Inflammatory macrophage treated with lipopolysaccharide for 4 hours (primary cell): ENCODE measurements at places on chromosomes 2 and 18.
A peak's percentile ranks its signal among the peaks of the same experiment; 100 is the strongest.

- peak; percentile 69 for DNase-seq
Measured at GRCh38 chr2:63861220-63861822, 19.6 kb downstream of the UGP2 start.

- DNase-seq = no peak
Measured at GRCh38 chr18:59208602-59209125, 11.3 kb upstream of the GRP start.

- DNase-seq = no peak
Measured at GRCh38 chr2:20398956-20399567, 47.8 kb upstream of the RHOB start.

DNA sequence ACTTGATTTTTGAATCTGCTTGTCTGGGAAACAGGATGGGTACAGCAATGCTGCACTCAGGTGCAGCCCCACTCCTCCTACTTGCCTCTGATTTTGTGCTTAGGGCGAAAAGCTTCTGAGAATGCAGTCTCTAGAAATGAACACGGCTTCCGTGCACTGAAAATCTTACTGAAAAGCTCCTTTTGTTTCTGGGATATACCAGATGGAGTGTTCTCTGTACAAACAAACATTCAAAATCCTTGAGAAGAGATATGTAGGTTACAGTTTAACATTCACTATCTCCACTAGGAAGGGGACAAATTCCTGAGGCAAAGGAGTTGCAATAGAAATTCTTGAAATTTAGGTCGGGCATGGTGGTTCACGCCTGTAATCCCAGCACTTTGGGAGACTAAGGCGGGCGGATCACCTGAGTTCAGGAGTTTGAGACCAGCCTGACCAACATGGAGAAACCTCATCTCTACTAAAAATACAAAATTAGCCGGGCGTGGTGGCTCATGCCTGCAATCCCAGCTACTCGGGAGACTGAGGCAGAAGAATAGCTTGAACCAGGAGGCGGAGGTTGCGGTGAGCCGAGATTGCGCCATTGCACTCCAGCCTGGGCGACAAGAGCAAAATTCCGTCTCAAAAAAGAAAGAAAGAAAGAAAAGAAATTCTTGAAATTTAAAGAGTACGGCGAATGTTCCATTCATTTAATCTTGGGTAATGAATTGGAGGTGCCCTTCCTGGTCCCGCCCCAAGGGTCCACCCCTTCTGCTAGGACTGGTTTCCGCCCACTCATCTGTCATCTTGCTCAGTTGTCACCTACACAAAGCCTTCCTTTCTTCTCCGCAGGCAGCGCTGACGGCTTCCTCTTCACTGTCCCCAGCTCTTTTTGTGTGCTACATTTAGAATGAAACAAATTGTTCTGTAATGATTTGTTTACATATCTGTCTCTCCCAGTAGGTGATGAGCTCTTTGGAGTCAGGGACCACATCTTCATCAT is 92.4 kb downstream of the SOCS6 start:
- peak; percentile 60 for DNase-seq

GRCh38 chr18:13237641-13238040 is 19.1 kb downstream of the LDLRAD4 start:
- DNase-seq = no peak

- DNase-seq = no peak
Measured at GRCh38 chr2:236319036-236319435, 54.8 kb upstream of the ASB18 start.

- peak; percentile 57 for DNase-seq
Measured at GRCh38 chr2:174753038-174753633, 11.1 kb downstream of the CHRNA1 start.

DNA sequence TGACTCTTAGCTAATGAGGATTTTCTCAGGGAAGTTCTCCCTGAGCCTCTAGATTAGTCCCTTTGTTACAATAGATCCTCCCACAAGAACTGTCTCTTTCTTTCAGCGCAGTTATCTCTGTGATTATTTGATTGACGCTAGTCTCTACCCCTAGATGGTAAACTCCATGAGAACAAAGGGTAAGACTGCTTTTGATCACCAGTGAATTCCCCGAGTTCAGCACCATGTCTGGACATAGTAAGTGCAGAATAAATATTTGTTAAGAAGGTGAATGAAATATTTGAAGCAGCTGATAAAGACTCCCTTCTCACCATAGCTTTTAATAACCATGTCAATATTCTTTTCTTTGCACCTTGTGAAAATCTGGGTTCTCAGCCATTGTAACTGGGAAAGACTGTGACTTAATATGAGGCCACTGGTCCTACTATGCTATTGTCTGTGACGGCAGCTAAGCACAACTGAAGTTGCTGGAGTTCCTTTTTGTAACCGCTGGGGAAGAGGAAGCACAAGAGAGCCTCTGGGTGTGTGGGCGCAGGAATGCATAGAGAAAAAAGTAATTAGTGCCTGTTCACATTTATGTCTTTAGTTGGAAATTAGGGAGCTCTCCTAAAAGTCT is 214.7 kb downstream of the TGIF1 start:
- DNase-seq = peak; percentile 91

DNA sequence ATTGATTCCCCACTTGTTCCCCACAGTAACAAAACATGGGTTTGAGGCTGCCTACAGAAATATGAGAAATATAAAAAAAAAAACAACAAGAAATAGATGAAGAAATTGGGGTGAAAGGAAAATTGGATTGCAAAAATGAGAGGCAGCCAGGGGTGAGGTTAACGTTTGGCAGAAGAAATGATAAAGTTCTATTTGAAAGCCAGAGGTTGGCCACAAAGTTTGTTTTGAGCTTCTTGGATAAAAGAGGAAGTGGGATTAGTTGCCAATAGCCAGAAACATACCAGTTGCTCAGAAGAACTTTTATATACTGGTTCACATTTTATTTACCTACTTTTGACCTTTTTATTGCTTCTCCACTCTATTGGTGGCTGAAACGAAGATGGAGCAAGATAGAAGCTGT is 67.5 kb downstream of the FASTKD2 start:
- peak; percentile 10 for DNase-seq

- peak; percentile 96 for DNase-seq
Measured at GRCh38 chr2:74849228-74849892, 15.4 kb downstream of the HK2 start.

DNA sequence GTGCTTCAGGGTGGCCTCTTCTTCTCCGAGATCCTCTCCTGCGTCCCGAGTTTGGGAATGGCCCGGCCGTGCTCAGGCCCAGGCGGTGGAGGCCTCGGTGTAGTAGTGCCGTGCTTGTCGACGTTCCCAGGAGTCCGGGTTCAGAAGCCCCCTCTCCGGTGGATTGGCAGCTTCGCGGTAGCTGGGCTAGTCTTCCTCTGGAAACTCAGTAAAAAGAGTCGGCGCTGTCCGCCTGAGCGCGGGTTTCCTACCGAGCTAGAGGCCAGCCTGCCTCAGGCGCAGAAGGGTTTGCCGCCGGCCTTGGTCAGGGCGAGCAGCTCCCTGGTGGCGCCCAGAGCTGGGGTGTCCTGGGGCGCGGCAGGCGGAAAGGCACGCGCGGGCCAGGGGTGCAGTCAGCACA is 3.2 kb downstream of the RALBP1 start:
- DNase-seq = no peak

DNA sequence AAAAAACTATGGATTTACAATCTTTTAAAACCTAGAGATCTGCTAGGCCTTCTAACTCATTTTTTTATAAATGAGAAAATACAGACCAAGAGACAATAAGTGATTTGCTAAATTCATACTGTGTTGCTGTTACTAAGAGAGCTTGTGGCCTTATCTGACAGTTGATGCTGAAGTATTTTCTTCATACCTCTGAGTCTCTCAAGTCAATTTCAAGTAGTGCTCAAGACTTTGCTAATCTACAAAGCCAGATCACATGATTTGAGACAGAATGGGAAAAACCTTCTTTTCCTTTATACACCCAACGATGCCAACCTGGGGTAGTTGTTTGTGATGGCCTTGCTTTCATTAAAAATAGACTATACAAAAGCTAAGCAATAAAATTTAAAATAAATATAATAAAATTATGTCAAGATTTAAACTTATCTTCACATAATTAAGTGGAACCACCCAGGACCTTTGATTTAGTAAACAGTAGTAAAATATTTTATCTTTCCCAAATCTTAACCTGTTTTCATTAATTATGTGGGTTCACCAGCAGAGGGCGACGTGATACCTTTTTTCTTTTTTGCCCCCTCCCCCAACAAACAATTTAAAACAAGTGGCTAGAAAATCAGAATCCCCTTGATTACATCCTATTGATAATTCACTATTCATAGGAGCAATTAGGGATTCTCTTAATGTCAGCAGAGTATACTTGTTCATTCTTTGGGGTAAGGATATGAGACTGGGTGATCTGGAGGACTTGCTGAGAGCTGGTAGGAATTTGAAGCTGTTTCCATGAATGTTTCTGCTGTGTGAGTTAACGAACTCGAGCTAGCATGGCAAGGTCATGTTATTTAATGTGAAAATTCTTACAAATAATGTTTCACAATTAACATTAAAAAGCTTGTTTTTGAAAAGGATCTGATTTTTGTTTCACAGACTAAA is 49.6 kb upstream of the SLC5A7 start:
- DNase-seq = no peak

DNA sequence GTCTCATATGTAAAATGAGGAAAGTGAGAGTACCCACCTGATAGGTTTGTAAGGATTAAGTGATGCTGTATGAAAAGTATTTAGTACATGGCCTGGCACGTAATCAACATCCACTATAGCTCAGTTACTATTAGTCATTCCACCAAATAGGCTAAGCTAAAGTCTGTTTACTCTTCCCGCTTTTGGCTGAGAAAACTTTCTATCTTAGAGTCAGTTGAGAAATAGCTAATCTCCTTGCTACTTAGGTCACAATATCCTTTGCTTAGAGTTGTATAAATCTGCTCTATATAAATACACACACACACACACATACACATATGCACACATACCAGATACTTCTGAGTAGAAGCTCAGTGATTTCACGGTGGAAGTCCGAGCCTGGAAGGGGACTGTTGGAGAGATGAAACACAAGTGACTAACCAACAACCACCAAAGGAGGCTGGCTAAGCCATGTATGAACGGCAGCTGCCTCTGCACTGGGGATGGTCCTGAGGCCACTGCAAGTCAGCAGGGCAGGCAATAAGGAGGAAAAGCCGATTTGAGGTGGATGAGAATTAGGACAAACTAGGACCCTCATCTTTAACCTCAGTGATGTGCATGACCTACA is 104.6 kb upstream of the EPHA4 start:
- DNase-seq = no peak

- no peak for DNase-seq
Measured at GRCh38 chr2:33369191-33369590, 107.3 kb upstream of the RASGRP3 start.

DNA sequence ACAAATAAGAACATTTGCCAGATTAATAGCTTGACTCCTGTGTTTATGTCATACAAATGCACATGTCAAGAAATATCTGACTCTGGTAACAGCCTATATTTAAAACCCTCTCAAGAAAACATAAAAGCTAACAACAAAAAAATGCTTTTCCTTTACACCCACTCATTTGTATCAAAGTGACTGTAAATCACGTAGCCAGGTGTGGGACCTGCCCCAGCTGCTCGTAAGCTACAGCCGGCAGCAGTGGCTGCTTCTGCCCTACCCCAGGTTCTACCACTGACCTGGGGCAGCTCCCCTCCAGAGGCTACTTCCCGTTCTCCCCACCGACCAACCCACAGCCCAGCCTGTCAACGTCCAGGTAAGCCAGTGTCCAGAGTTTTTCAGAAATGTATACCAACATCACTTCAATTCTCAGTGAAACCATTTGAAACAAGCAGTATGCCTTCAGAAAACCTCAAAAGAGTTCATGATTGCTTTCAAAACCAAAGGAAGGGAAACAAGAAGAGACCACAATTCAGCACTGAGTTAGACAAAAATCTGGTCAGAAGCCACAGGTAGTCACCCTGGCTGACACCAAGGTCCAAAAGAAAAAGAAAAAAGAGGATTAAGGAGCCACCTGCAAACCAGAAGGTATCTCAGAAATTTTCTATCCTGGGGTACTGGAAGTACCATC is 40.4 kb downstream of the KIDINS220 start:
- no peak for DNase-seq

- peak; percentile 2 for DNase-seq
Measured at GRCh38 chr2:229519655-229520430, 194.5 kb downstream of the DNER start.

GRCh38 chr18:61612517-61612916 is 279.3 kb downstream of the CDH20 start:
- peak; percentile 10 for DNase-seq

DNA sequence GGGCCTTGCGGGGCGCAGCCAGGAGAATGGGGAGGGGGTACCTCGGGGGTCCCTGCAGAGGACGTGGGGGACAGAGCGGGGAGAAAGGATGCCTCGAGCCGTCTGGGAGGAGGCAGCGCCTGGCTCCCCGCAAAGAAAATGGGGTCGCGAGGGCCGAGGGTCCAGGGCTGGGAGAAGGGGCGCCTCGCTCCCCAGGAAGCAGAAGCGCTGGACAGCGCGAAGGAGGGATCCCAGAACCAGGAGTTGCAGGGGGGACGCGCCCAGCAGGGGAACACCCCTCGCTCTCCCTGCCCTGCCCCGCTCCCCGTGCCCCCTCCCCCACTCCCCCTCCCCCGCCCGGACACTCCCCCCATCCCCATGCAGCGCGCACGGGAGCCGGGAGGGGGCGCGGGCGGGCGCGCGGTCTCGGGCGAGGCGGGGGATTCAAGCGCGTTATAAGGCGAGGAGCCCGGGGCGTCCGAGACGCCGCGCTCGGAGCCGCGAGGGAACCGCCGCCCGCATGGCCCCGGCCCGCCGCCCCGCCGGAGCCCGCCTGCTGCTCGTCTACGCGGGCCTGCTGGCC is at the start of gene ERFE:
Gene ERFE (plus strand): TSS at position 462 of the 562 bp plus-strand sequence. CDS start 38 bp downstream, at position 500.
- DNase-seq = peak; percentile 29

- DNase-seq = no peak
Measured at GRCh38 chr2:45781464-45781811, 130.0 kb downstream of the PRKCE start.

GRCh38 chr2:220748875-220749479 is 823.1 kb downstream of the EPHA4 start:
- DNase-seq = no peak

DNA sequence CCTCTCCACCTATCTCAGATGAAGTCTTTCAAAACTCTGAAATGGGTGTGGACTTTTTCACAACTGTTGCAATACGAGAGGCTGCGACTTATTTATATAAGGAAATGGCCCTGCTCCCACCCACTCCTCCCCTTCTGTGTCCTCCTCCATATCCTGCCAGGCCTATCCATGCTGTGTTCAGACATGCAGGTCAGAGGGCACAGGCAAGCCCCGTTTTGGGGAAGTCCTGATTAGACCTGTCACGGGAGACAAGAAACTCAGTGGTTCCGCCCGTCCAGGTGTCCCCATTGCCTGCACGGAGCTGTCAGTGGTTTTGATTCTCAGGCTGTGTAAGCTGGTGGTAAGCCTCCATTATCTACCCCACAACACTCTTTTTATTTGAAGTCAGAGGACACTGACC is 99.6 kb upstream of the MGAT5 start:
- peak; percentile 81 for DNase-seq

DNA sequence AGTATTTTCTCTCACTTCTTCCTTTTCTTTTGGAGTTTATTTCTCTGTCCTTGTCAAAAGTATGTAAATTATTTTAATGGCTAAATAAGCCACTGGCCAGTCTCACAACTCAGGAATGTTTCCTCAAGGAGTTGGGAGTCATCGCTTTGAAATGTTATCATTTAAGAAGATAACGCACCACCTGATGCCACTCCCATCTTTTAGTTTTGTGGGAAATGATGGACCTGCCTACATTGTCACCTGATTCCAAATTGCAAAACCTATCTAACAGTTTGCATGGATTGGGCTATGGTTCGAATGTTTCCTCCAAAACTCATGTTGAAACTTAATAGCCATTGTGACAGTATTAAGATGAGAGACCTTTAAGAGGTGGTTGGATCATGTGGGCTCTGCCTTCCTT is 32.4 kb upstream of the PPM1B start:
- DNase-seq = no peak

- DNase-seq = peak; percentile 78
Measured at GRCh38 chr18:57728941-57729511, 74.1 kb downstream of the ATP8B1 start.
